ENCODE measurements at places on chromosomes 5 and 9. TPM values are rescaled to one million over a fixed set of nuclear protein-coding genes. Genes with fewer than 3 reads are reported as not detected.

The EQTN gene
- polyA plus RNA-seq: not detected

The IL3 gene
- polyA plus RNA-seq: not detected

The OR1J2 gene
- polyA plus RNA-seq: 0.19 TPM

GRCh38 chr5:135011355-135012032 is 22.5 kb downstream of the PITX1 start:
- DNase-seq: no peak

GRCh38 chr5:158609333-158610050 is 490.2 kb downstream of the EBF1 start:
- DNase-seq: peak; percentile 73

DNA sequence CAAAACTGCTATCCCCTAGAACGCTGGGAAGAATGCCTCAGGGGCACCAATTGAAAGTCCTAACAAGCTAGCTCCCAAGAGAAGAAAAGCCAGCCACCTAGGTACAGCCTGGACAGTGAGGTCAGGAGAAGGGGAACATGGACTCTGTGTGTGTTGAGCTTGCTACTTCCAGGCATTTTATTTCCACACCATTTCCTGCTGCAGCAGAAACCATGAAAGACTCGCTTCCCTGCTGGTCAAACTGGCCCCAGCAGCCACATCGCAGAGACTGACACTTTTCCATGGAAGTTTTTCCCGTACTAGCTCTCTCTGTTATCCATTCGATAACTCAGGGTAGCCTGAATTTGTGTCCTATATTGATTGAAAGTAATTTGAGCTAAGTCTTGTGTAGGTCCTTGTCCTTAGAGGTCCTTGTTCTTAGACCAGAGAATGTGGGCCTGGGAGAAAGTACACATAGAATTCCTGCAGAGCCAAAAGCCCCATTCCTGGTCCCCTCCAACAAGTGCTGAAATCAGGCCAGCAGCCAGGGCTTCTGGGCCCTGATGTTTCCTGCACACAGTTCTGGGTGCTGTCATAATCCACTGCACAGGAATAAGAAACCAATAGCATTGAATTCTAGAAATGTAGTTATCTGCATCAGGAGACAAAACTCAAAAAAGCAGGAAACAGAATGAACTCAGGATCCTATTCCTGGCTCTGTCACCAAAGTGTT is 96.6 kb downstream of the BRINP1 start:
- no peak for DNase-seq

DNA sequence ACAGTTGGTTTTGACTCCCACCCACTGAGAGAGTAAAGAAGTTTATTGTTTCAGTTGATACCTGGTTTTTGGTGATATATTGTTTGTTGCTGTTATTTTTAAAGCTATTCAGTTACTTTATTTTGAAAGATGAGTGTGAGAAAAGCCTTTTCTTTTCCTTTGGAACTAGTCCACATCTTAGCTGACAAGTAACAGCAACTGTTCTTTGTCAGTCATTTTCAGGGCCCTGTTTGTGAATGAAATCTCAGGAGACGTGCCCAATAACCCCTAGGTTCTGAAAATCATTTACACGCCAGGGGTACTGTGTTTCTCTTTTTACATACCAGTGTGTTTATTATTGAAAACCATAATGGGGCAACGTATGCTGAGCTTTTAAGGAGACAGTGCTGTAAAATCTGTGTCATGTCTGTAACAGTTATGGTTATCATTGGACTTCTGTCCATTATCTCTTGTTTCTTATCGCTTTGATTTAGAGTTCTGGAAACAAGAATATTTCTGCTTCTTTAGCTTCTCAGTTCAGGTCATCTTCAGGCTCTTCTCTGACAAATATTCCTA is 75.0 kb downstream of the LIX1 start:
- DNase-seq: no peak

- no peak for DNase-seq
Measured at GRCh38 chr5:24855485-24855884, 210.7 kb upstream of the CDH10 start.

DNA sequence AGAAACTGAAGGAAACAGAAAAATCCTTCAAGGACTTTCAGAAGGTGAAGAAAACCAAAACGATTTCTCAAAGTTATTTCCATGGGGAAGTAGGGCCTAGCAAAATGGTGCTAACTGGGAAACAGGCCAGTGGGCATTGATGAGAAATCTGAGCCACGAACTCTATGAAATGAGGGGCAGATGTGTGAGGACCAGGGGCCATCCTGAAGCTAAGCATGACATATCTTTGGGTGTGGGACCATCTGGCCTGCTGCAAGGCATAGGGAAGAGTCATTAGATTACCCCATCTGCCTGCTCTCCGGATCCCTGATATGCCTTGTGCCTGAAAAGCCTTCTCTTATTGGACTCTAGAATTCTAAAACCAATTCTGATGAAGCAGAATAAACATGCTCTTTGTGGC is 143.8 kb downstream of the PALM2AKAP2 start:
- DNase-seq: no peak

DNA sequence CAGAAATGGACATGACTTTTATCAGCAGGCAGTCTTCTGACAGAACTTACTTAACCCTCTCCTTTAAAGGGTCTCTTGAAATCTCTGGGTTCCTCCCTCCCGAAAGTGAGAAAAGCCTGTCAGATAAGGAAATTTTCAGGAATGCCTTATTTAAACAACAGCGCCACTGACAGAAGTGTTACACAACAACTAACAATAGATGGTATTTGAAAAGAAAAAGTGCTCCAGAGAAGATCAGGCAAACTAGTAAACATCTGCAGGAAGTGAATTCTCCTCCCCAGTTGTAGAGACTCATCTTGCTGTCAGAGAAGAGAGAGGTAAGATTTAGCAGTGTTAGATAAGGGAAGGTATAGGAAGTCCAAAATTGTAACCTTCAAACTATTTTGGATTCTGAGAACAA is 107.2 kb upstream of the NFIL3 start:
- DNase-seq: no peak

DNA sequence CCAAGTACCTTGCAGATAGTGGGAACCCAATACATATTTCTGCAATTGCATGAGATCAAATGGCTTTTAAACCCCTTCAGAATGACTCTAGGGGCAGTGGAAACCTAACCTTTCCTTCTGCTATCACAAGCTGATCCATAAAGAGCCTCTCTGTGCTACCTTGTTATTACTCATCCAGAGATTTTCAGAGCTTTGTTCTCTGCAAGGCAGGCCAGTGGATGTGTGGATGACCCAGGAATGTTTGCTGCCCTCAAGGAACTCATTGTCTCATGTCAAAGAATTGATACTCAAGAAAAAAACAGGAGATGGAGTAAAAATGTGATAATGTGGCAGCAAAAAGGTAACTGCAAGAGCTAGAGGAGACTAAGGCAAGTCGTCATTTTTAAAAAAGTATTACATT is 164.1 kb downstream of the HMHB1 start:
- no peak for DNase-seq

GRCh38 chr5:2680979-2681378 is 70.5 kb downstream of the IRX2 start:
- DNase-seq: peak; percentile 60

- no peak for DNase-seq
Measured at GRCh38 chr5:58450811-58451629, 8.9 kb downstream of the PLK2 start.

- DNase-seq: no peak
Measured at GRCh38 chr5:34582371-34582770, 73.8 kb upstream of the RAI14 start.

Data from fibroblast of lung (primary cell).